ENCODE measurements at places on chromosomes 5 and 9.

- DNase-seq, result no peak
These were observed 1073.5 kb downstream of the MAT2B start for GRCh38 chr5:164578911-164579310.

- DNase-seq, result no peak
These were observed 36.8 kb upstream of the SNX2 start for GRCh38 chr5:122738088-122738487.

DNA sequence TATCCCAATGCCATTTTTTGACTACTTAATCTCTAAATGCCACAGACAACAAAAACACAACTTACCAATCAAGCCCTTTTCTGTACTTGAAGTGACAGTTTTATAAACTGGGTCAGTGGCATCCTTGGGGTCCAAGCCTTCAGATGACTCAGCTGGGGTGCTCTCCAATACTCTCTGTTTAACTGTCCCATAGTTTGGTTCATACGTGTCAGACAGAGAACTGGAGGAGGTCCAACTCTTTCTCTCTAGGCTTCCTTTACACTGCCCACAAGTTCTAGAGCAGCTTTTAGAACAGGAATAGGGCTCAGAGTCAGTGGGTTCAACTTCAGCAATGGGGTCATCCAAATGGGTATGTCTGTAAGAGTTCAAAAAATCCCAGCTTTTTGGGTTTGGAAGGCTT is 166.9 kb downstream of the CDC42SE2 start:
- no peak for DNase-seq

- no peak for DNase-seq
These were observed 76.3 kb upstream of the TNC start for GRCh38 chr9:115194216-115194615.
